RPMI8226 (cell line): ENCODE measurements at places on chromosomes 5 and 9.

DNA sequence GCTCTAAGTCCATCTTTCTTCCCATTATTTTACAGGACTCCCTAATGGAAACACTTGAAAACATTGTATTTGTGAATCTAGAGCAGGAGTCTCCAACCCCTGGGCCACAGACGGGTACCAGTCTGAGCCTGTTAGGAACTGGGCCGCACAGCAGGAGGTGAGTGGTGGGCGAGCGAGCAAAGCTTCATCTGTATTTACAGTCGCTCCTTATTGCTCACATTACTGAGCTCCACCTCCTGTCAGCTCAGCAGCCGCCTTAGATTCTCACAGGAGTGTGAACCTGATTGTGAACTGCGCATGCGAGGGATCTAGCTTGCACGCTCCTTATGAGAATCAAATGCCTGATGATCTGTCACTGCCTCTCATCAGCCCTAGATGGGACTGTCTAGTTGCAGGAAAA lies 111.0 kb downstream of the MED27 start:
- no peak for DNase-seq

- DNase-seq: no peak
Observed at GRCh38 chr5:134008266-134008749, 3.5 kb upstream of the VDAC1 start.

- DNase-seq: no peak
Observed at GRCh38 chr9:119533504-119533903, 164.3 kb upstream of the BRINP1 start.

GRCh38 chr5:59943452-59944113 lies 50.1 kb upstream of the PDE4D start:
- no peak for DNase-seq

DNA sequence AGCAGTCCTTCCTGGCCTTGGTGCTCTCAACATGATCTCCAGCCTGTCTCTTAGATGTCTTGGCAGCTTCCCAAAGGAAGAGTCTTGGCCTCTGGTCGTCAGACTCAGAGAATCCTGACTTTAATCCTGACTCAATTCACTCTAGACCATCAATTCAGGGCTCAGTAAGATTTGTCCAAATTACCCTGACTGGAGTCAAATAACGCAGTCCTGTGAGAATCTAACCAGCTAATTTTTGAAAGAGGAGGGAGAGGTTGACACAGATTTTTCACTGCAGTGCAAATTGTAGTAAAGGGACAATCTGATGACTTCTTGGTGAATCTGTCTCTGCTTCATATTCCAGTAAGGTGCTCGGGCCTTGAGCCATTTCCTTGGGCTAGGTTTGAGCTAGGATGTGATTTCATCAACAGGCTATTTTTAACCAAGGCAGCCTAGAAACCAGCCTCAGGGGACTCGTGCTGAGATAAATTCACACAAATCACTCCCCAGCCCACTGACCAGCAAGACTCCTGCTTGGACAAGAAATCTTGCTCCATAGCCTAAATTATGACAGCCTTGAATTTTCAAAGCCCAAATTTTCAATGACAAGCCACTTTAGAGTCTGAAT lies 257.4 kb downstream of the ENC1 start:
- no peak for DNase-seq
